Activated B cell treated with CpG ODN at 0.5 μM for 24 hours (primary cell): ENCODE measurements at places on chromosomes 2 and 18.

- no peak for DNase-seq
These were observed 22.3 kb downstream of the ATP8B1 start for GRCh38 chr18:57780706-57781347.

GRCh38 chr2:108399479-108399878, 21.7 kb downstream of the SULT1C4 start:
- DNase-seq, result no peak

DNA sequence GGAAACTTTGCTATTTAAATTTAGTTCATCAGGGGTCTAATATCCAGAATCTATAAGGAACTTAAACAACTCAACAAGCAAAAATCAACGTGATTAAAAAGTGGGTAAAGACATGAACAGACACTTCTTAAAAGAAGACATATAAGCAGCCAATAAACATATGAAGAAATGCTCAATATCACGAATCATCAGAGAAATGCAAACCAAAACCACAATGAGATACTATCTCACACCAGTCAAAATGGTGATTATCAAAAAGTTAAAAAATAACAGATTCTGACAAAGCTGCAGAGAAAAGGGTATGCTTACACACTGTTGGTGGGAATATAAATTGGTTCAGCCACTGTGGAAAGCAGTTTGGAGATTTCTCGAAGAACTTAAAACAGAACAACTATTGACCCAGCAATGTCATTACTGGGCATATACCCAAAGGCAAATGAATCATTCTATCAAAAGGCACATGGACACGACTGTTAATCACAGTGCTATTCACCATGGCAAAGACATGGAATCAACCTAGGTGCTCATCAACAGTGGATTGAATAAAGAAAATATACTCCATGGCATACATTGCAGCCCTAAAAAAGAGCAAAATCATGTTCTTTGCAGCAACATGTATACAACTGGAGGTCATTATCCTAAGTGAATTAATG, 189.9 kb downstream of the SLC4A10 start:
- no peak for DNase-seq

DNA sequence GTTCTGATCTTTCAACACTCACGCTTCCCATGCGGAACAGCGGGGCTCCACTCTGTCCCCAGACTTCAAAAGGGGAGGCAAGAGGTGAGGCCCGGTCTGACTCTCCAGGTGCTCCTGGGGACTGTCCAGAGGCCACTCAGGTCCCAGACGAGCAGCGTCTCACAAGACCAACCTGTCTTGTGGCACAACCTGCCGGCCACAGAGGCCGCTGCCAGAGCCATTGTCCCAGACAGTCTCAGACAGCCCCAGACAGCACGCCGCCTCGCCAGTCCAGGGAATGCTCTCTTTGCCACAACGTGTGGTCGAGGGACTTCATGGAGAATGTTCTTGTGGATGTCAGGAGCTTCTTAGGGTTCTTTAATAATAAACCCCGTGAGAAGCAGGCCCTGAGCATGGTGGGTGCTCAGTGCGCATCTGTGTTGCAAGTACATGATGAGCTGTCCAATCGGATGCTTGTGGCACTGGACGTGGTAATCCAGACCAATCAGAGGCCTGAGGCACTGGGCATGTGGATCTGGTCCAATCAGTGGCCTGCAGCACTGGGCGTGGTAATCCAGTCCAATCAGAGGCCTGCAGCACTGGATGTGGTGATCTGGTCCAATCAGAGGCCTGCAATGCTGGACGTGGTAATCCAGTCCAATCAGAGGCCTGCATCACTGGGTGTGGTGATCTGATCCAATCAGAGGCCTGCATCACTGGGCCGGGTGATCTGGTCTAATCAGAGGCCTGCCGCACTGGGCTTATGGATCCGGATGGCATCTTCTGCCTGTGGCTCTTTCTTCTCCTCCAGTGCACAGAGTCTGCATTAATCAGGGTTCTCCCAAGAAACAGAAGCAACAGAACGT, 76.4 kb downstream of the TMEM18 start:
- no peak for DNase-seq

DNA sequence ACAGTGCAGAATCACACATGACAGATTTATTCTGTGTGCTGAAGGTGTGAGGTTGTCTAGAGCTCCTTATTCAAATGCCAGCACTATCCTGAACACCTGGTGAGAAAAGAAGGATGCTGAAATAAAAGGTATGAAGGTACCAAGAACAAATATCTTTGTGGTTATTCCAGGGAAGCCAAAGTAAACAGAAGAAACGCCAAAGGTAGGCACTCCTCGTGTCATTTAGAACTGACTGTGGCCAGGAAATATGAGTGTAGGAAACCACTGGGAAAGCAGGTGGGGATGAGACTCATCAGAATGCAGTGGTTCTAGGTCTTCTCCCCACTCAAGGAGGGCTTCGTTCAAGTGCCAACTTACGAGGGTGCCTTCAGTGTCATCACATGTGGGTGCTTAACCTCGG, 80.8 kb downstream of the KIF5C start:
- DNase-seq, result no peak

DNA sequence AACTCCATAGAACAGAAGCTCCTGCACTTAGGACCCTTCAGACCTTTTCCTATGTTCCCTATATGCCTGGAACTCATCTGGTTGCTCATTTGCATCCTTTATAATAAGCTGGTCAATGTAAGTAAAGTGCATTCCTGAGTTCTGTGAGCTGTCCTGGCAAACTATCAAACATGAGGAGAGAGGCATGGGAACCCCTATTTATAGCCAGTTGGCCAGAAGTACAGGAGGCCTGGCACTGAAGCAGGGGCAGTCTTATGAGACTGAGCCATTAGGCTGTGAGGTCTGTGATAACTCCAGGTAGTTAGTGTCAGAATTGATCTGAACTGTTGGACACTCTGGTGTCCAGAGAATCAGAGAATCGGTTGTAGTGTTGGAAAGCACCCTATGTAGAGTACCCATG, 88.4 kb downstream of the EHD3 start:
- no peak for DNase-seq

DNA sequence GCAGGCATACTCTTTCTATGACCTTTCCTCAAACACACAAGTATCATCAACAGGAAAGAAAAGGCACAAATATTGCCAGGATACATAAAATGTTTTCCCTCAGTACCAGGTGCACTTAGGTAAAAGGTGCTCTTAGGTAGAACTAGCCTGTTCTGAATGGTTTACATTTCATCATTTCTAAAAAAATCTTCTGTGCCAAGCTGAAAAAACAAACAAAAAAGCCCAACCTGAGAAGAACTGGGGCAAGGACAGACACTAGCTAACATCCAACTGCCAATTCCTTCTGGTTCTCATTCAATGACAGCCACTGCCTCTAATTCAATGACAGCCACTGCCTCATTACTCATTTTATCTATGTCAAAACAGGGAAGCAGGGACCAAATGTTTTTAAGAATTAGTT, 68.5 kb downstream of the SPIRE1 start:
- DNase-seq, result no peak

GRCh38 chr2:101151859-101152271, 683 bp upstream of the TBC1D8 start:
- no peak for DNase-seq

DNA sequence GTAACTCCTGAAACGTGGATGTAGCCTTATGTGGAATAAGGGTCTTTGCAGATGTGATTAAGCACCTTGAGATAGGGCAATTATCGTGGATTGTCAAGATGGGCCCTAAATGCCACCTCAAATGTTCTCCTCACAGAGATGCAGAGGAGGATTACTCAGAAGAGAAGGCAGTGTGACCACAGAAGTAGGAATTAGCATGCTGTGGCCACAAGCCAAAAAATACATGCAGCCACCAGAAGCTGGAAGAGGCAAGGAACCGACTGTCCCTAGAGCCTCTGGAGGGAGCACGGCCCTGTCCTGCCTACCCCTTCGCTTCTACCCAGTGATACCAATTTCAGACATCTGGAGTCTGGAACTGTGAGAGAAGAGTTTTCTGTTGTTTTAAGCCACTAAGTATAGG, 47.3 kb upstream of the MGAT5 start:
- no peak for DNase-seq

- DNase-seq, result no peak
These were observed 20.4 kb downstream of the GPD2 start for GRCh38 chr2:156456616-156457015.

GRCh38 chr2:221112744-221113143, 459.4 kb downstream of the EPHA4 start:
- DNase-seq, result no peak

- DNase-seq, result no peak
These were observed 258.3 kb upstream of the SOX11 start for GRCh38 chr2:5433855-5434254.
